Fibroblast of the aortic adventitia (primary cell): ENCODE measurements at places on chromosomes 2 and 18. TPM values are rescaled to one million over a fixed set of nuclear protein-coding genes. Genes with fewer than 3 reads are reported as not detected.

Gene CCBE1
- 16.2 and 35.3 TPM in 2 replicates for total RNA-seq

Gene IL1A
- total RNA-seq = 0.90 TPM in 1 of 2 replicates, not detected in the other

Gene ADD2
- 0.36 and 17.3 TPM in 2 replicates for total RNA-seq

Gene UCN
- 0.27 and 1.1 TPM in 2 replicates for total RNA-seq

Gene CPO
- 0.18 TPM in 1 of 2 replicates, not detected in the other for total RNA-seq

Gene ZNF396
- total RNA-seq = 2.0 and 2.4 TPM in 2 replicates

- DNase-seq = no peak
Measured at GRCh38 chr18:69956057-69956456, 8.4 kb upstream of the CD226 start.

- no peak for DNase-seq
Measured at GRCh38 chr2:70126413-70126812, 39.1 kb downstream of the PCBP1 start.

DNA sequence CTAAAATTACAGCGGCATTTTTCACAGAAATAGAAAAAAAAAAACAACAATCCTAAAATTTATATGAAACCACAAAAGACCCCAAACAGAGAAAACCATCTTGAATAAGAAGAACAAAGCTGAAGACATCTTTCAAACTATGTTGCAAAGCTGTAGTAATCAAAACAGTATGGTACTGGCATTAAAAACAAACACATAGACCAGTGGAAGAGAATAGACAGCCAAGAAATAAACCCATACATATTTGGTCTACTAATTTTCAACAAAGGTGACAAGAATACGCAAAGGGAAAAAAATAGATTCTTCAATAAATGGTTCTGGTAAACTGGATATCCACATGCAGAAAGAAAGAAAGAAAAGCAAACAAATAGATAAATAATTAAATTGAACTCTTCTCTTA, 9.0 kb upstream of the CCDC150 start:
- DNase-seq = no peak

GRCh38 chr18:59669872-59670657, 27.2 kb downstream of the CCBE1 start:
- peak; percentile 72 for DNase-seq
